ENCODE measurements at places on chromosomes 3 and 15.

- no peak for DNase-seq
Observed at GRCh38 chr3:11420066-11420465, 147.9 kb downstream of the ATG7 start.

GRCh38 chr15:78065284-78065872 lies 12.1 kb downstream of the TBC1D2B start:
- DNase-seq: peak; percentile 60

- peak; percentile 81 for DNase-seq
Observed at GRCh38 chr15:89090791-89091626, 2.8 kb downstream of the ABHD2 start.

DNA sequence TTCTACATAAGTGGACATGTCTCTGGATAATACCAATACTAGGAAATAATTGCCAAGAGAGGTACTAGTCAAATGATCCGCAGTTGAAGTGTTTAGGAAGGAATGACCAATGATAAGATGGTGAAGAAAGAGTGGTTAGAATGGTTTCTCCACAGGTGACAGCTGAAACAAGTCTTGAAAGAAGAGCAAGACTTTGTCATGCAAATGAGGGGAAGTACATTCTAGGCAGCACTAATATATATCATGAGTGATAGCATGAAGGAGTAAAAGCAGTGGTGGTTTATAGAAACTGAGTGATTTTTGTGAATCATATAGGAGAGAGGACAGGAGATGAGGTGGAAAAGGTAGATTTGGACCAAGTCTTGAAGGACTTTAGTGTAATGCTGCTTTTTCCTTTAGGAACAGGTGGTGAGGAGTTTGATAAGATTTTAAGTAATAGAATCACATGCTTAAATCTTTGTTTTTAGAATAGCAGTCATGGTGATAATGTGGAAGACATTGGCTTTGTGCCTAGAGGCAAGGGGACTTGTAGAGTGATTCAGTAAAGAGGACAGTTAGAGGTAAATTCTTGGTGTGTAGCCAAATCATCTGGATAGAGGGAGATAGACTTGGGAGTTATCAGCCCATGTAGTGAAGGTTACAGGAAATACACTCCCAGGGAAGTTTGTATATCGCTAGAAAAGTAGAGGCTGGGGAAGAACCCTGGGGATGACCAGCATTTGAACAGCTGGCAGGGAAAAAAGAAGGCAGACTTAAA lies 31.9 kb downstream of the SLMAP start:
- no peak for DNase-seq

GRCh38 chr3:143276592-143276991 lies 157.0 kb downstream of the CHST2 start:
- DNase-seq: no peak

DNA sequence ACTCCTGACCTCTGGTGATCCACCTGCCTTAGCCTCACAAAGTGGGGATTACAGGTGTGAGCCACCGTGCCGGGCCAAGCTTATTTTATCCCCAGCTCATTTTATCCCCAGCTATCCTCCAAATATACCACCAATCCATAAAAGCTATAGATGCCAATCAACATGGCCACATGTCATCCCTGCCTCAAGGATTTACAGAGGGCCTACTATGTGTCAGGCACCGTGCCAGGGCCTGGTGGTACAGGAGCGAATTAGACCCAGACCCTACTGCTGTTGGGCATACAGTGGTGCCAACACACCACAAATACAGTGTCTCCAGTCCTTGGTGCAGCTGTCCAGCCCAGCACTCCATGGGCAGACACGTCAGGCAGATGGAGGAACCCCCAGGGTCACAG lies 73.4 kb downstream of the SCN5A start:
- DNase-seq: no peak

DNA sequence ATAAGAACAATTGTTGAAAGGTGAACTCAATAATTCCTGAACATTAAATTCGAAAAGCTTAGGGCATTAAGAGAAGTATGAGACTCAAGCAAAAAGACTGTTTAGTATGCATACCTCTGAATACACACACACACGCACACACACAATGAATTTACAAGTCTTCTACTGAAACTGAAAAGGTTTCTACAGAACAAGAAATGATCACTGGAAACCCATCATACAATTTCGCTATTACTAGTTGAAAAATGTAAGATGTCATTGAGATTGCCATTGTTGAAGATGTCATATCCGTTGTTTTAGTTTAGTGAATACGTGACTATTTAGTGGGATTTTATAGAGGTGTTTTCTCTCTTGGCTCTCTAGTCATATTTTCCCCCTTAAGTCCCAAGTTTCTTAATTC lies 106.8 kb downstream of the FOXB1 start:
- DNase-seq: no peak

DNA sequence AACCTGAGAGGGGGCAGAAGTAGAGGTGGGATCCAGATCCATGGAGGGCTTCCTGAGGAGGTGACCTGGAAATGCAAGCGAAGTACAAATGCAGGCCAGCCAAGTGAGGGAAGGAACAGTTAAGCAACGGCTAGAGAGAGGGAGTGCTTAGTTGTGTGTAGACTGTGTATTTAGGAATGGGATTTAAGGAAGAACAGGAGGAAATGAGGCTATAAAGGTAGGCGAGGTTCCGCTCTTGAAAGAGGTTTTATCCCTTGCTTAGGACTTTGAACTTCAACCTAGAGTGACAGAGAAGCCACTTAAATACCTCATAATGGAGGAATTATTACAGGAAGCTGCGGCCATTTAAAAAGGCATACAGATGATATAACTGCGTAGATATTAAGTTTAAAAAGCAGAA lies 295.1 kb downstream of the THSD4 start:
- DNase-seq: no peak

DNA sequence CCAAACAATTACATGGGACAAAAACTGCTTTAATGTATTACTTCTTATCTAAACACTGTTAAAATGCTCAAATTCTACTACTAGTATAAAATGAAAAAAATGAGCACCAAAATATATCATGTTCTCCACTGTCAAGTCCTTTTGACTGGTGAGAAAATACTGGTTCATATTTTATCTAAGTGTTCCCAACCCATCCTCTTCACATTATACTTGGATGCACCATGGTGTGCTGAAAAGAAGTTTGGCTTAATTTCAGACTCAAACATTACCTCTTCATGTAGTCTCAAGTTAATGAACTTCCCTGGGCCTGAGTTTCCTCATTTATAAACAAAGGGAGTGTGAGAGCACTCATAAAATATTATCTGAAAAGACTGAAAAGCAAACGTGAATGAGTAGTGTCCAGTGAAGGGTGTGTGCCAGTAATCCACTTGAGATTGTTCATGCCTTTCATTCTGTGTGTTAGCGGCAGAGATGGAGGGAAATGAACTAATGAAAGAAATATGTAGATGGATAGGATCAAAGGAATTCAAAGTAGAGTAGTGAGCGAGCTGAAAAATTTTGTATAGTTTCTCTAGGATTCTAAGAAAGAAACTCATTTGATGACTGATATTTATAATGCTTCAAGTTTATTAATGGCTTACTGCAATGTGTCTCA lies 263.2 kb downstream of the NLGN1 start:
- DNase-seq: no peak

DNA sequence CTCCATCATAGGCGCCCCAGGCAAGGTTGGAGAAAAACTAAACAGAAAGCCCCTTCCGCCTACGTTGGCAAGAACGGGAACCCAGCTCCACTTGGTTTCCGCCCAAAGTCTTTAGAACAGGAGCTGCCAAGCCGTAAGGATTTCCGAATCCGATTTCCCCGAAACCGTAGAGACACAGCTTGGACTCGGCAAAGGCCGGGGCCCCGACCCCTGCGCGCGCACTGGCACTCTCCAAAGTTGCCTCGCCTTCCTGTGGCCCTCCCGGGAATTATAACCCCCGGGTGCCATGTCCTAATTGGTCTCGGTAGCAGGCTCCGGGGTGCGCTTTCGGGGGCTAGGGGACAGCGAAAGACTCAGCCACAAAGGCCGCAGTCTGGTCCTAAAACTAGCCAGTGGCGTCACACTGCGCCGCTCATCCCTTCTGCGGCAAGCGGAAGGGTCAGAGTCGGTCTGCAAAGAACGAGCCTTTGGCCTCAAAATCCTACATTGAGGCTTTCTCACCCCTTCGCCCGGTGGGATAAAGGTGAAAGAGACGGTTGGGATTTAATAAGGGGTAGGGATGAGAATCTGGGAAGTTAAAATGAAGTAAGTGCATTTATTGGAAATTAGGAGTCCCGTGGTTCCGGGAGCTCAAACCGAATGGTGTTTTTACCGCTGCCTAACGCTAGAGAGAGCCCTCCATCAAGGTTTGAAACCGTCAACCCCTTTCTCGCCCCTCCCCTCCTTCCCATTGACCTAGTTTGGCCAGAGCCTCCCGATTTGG lies 6.8 kb downstream of the BCL6 start:
- DNase-seq: peak; percentile 90

GRCh38 chr15:36265422-36265821 lies 314.0 kb upstream of the CDIN1 start:
- DNase-seq: no peak
